AG04450 (cell line): ENCODE measurements at places on chromosomes 2 and 18. TPM values are rescaled to one million over a fixed set of nuclear protein-coding genes. Genes with fewer than 3 reads are reported as not detected.

Gene OTOS
- not detected in 2 replicates for polyA plus RNA-seq

DNA sequence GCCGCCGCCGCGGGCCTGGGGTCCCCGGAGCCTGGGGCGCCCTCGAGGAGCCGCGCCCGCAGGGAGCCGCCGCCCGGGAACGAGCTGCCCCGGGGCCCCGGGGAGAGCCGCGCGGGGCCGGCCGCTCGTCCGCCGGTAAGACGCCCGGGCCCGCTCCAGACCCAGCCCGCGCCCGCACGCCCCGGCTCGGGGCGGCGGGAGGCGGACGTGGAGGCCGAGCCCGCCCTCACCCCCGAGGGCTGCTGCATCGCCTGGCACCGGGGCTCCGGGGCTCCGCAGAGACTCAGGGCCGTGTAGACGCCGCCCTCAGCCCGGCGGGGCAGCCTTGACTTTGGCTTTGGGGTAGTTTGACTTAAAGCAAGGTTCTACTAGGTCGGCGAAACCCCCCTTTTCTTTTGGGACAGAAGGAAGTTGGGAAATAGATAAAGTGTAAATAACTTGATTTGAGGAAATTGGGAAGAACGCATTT is 335 bp downstream of the ERFE start:
- no peak for DNase-seq

GRCh38 chr2:36330473-36331395 is 24.8 kb upstream of the CRIM1 start:
- no peak for DNase-seq

GRCh38 chr2:231648579-231649174 is 56.0 kb downstream of the TEX44 start:
- no peak for DNase-seq

DNA sequence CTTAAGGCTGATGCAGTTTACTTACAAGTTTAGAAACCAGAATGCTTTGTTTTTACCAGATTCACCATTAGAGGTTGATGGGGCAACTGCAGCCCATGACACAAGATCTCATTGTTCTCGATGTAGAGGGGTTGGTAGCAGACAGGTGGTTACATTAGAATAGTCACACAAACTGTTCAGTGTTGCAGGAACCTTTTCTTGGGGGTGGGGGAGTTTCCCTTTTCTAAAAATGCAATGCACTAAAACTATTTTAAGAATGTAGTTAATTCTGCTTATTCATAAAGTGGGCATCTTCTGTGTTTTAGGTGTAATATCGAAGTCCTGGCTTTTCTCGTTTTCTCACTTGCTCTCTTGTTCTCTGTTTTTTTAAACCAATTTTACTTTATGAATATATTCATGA is 99.4 kb upstream of the IL1R2 start:
- DNase-seq, result no peak

DNA sequence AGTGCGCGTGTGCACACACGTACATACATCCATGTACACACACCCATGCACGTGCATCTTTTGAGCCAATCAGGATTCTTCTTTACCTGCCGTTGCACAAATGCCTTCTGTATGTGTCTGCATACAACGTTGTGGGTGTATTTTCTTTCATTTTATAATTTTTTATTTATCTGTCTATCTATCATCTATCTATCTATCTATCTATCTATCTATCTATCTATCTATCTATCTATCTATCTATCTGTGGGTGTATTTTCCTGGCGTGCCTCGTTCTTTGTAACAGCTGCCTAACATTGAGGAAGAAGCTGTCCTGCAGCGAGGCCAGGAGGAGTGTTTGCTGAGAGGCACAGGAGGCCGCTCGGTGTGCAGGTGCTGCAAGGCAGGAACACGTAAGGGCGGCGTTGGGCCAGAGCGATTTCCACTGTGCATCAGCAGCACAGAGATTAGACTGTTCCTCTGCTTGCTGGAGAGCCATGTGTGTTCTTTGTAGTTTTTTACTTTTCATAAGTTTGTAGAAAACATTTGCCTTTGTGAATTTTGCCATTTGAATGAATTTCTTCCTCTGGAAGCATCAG is 84.4 kb downstream of the DGKD start:
- DNase-seq, result no peak

DNA sequence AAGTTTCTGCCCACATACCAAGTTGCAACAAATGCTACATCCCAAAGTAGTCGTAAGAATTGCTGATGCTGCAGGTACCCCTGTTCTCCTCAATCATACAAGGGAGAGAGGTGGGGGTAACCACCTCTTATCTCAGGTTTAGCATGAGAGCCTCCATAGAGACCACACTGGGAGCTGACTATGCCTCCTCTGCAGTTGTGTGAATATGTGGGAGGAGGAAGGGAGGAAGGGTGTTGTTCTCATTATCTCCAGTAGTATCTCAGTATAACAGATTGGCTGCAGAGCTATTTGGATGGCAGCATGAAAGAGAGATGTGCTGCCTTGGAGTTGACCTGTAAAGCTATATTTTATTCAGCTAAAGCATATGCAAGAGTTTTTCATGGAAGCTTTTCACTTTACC is 690.7 kb downstream of the KCNJ3 start:
- DNase-seq, result no peak

GRCh38 chr18:71760541-71760940 is 783.6 kb downstream of the CBLN2 start:
- no peak for DNase-seq

- no peak for DNase-seq
Observed at GRCh38 chr2:114550364-114550763, 107.9 kb downstream of the DPP10 start.
